NCI-H2227 treated with DMSO at 0.1 percent for 48 hours (cell line): ENCODE measurements at places on chromosomes 16 and 17.

- no peak for DNase-seq
These were observed 16.4 kb downstream of the RARA start for GRCh38 chr17:40325156-40326013.

- DNase-seq = no peak
These were observed 61.4 kb upstream of the ARHGAP44 start for GRCh38 chr17:12727881-12728280.

- DNase-seq = no peak
These were observed 63.7 kb downstream of the ZNF778 start for GRCh38 chr16:89281189-89281577.

DNA sequence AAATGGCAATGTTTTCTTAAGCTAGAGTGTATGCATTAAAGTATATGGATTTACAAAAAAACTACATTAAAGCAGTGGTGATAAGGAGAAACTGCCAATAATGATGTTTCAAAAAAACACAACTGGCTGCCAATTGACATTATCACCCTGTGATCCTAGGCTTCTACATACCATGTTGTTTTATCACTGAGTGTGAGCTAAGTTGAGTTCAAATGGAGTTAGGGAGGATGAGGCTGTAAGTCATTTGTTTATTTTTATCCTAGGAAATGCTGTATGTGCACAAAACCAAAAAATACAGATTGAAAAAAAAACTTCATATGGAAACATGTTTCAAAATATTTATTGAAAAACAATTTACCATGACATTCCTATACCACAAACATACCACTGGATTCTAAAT, 22.9 kb downstream of the CHCT1 start:
- no peak for DNase-seq

GRCh38 chr17:69460963-69461922, 46.7 kb downstream of the MAP2K6 start:
- DNase-seq = no peak

- no peak for DNase-seq
These were observed 2.7 kb downstream of the FHOD1 start for GRCh38 chr16:67244387-67245185.

DNA sequence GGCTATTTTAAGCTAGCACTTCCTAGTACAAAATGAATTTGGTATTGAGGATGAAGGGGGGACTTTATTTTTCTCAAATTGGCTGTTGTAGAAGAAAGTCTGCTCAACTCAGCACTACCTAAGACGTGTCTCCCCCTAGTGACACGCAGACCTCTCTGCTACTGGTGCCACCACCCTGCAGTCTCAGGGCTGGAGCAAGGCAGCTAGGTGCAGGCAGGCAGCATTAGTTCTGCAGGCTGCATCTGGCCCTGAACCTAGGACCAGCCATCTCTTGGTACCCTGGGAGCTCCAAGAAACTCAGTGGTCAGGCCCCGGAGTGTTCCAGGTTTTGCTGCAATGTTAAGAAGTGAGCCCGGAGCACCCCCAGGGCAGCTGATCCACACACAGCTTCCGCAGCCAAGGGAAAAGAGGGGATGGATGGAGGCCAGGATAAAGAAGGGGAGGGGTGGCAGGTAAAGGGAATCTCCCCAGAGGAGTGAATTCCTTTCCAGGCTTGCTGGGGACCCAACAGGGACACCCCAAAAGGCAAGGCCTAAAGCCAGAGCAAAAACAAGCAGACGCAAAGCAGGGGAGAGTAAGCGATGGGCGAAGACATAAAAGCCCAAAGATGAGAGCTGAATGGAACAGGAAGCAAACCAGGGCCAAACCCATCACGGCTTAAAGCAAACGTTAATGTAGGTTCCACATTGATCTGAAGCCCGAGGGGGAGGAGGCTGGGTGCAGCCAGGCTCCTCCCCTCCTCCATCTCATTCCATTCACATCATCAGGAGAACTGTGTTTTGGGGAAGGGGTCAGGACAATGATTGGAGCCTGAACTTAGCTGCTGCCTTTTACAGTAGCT, 200.5 kb downstream of the ZFHX3 start:
- peak; percentile 29 for DNase-seq

DNA sequence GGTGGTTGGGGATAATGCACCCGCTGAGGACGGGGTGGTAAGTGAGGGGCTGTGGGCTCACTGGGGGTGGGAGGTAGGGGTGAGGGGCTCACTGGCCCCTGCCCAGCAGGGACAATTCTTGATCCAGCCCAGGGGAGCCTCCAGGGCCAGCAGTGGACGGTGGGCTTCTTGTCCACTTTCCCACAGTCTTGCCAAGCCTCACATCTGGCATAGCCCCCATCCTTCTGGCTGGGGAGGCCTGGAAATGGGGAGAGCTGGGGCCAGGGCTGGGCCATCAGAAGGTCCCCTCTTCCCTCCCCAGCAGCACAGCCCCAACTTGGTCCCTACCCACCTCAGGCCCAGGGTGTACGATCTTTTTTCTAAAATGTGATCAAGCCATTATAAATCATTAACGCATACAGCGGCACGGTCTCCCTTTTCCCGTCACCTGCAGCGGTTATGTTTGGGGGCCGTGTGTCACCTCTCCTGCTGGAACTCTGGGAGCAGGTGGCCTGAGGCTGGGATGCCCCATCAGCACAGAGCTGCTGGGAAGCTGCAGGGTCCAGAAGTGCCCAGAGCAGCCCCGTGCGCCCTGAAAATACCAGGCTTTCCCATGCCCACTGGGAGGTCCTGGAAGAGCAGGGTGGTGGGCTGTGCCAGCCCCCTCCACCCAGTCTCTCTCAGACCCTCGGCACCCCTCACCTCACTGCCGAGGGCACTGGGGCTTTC, 7.2 kb upstream of the SETD6 start:
- no peak for DNase-seq

- DNase-seq = no peak
These were observed 2.8 kb downstream of the PKMYT1 start for GRCh38 chr16:2977440-2977839.

- DNase-seq = no peak
These were observed 4.4 kb upstream of the ZFP1 start for GRCh38 chr16:75143941-75144340.

DNA sequence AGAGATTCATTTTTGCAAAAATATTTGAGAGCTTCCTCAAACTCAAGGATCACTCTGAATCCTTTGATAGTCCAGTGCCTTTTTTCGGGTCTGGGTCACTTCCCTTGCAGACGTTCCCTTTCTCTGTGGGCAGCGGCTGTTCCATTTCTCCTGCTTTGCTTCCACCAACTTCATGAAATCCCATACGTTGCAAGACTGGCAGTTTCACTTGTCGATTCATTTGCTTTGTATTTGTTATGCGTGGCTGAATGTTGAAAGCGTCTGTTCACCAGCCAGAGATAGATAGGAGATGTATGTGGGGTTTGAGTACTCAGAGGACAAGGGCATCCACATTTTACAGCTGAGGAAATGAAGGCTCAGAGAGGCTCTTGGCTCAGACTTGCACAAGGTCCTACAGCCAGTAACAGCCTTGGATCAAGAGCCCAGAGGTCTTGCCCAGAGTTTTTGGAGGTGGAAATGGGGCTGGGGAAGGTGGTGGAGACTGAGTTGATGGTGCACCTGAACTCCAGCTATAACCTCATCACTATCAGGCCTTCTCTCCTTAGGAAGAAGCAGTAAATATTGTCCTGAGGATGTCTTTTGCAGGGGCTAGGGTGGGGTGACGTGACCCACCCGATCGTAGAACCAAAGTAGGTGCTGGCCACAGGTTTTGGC, 1.3 kb upstream of the CCDC102A start:
- DNase-seq = no peak

DNA sequence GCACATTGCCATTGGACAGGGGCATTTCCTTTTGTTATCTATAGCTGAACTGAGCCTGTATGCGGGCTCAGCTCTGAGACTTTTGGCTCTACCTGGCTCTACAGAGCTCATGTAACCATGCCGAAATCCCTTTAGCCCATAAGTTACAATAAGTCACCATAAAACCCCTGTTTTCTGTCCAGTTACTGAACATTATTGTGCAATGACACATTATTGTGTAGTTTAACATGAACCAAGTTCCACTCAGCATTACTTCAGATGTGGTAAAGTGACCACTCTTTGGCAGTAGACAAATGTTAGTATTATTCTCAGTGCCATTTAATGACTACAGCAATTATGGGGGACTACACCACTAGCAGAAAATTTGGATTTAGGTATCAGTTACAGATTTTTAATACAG, 65.4 kb upstream of the RASL10B start:
- no peak for DNase-seq

- DNase-seq = no peak
These were observed 164.7 kb downstream of the ABCA8 start for GRCh38 chr17:68790492-68790891.

DNA sequence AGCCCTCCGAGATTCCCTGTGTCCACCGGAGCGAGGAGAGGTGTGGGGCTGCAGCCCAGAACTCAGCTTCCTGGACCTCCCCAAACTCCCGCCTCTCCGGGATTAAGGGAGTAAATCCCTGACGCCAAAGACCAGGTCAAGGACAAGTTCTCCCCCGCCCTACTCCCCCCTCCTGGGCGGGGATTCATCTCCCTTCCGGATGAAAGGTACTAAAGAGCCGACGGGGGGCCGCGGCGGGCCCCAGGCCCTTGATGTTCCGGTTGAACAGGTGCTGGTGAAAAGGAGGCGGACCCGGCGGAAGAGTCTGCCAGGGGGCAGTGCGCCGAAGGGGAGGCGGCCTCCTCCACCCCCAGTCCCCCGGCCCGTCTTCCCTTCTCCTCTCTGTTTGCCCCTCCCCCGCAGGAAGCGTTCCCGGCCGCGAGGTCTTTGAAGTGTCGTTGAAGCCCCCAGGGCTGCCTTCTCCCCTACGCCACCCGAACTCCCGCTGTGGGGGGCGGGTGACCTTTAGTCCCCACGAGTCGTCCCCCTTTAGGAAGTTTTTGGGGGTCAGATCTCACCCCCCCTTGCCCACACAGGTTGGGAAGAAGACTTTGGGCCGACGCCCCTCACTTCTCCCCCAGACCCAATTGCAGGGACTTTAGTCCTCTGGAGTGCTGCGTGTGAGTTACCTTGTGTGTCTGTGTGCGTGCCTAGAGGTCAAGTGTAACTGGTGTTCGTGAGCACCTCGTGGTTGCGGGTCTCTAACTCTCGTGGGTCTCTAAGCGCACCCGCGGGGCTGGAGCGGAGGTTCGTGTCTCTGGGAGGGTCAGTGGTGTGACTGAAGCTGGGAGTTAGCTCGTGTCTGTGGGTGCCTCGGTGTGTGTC, 1.1 kb upstream of the MLLT6 start:
- DNase-seq = peak; percentile 55

- DNase-seq = no peak
These were observed 47.8 kb upstream of the GCSH start for GRCh38 chr16:81143921-81144471.
